BE2C (cell line): ENCODE measurements at places on chromosomes 12 and 14.

DNA sequence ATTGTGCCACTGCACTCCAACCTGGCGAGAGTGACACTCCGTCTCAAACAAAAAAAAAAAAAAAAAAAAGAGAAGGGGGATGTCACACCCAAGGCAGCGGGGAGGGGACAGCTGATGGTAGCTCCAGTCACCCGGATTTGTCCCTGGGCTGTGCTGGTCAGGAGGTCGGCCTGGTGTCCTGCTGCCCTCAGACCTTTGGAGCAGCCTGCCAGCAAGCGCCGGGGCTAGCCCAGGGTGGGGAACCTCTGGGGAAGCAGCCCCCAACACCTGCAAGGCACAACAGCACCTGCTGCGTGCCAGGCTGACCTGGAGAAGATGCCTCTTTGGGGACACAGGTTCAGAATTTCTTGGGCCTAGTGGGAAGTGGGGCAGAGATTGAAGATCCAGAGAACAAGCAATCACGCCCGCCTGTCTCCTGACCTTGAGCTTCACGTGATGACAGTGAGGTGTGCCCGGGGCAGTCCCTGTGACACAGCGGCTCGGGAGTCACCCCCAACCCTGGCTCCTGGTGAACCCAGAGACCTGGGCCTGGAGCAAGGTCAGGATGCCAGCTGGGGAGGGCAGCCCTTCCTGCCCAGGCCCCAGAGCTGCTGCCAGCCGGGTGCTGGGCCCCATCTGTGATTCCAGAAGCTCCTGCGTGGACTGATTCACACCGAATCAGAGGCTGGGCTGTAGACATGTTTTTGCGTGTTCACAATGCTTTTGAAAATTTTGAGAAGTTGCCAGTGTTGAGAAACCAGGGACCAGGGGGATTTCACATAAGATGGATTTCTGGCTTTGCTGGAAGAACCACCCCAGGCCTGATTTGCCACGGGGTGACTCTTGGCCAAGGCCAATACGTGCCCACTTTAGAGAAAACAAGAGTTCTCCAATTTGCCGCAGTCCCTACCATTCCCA lies 66.4 kb downstream of the RFLNA start:
- DNase-seq: no peak

- DNase-seq: no peak
Observed at GRCh38 chr12:98635657-98636323, 8.8 kb downstream of the IKBIP start.

DNA sequence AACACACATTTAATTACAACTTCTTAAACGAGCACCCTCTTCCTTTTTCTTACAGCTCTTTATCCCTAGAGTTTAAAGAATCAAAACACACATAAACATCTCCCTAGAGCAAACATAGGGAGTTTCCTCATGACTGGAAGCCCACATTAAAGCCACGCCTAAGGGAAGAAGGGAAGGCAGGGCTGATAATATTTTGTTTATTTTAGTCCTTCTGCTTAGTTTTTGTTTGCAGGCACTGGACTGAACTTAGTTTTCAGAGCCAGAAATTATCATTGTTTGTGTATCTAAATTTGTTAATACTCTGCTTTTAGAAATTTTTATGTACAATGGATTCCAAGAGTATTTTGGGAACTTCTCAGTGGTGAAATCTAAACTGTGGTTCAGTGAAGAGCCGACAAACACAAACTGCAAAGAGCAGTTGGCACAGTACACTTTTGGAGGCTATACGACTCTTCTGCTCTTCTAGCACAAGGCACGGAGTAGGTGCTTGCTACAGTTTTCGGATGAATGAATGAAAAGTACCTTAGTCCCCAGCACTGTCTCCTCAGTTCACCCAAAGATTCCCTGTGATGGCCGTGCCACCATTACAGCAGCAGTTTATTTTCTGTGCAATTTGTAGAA lies 17.6 kb upstream of the AMIGO2 start:
- DNase-seq: no peak

DNA sequence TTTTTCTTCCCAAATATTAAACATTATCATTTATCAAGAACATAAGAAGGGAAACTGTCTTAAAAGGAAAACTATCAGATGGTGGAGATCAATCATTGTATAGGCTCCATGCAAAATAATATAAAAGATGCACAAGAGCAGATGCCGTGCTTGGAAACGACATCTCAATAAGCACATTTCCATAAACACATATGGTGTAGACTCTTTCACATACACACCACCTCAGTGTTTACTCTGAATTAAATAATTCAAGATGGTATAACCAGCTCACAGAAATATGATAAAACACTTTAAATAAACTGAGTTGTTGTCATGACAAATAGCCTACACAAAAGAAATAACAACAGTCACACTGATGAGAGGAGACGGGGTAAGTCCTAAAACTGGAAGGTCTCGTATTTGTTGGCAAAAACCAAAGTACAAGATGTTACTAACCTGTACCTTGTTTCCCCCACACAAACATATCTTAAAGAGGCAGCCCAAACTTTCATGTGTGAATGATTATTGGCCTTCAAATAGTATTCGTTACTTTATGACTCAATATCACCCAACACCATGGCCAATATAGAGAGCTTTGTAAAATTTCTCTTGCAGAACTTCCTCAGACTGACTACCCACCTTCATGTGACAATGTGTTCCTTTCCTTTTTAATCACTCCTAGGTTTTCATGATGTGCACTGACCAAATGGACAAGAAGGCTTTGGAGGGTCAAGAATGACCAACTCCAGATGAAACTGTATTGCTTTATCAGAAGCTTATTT lies 48.6 kb upstream of the TMPO start:
- no peak for DNase-seq

- no peak for DNase-seq
Observed at GRCh38 chr14:67857778-67858350, 38.3 kb downstream of the RAD51B start.

DNA sequence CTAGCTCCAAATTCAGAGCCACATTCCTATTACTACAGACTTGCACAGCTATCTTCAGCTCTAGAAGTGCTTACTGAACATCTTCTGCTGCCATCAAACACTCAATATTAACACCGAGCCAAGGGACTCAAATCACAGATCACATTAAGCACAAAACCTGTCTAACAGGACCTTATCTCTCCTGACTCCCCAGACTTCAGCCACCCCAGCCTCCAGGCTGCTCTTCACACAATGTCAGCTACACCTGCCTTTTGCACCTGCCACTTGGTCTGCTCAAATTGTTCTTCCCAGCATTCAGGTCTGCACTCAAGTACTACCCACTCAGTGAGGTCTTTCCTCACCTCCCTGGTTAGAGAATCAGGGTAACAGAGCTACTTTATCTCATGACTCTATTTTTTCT lies 57.1 kb downstream of the GALC start:
- DNase-seq: no peak
